ENCODE measurements at places on chromosomes 16 and 17.

- no peak for DNase-seq
Observed at GRCh38 chr16:83929811-83930555, 23.1 kb upstream of the OSGIN1 start.

DNA sequence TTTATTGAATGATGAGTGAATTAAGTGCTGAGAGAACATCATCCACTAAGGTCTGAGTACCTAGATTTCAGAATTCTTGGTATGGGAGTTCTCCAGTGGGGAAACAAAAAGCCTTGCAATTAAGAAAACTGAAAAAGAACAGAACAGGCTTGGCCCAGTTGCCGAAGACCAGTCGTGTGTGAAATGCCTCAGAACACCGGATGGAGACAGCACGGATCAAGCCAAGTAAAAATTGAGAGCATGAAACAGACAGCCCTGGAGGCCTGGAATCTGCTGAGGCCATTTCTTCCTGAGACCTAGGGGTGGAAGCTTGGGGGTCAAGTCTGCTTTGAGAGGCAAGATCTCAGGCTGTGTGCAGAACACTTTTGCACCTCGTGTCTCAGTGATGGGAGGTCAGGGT, 43.3 kb downstream of the GRIN2A start:
- DNase-seq = no peak

- no peak for DNase-seq
Observed at GRCh38 chr16:65743558-65743957, 621.7 kb upstream of the CDH11 start.

GRCh38 chr17:48559840-48560817, 15.2 kb upstream of the HOXB2 start:
- peak; percentile 81 for DNase-seq

DNA sequence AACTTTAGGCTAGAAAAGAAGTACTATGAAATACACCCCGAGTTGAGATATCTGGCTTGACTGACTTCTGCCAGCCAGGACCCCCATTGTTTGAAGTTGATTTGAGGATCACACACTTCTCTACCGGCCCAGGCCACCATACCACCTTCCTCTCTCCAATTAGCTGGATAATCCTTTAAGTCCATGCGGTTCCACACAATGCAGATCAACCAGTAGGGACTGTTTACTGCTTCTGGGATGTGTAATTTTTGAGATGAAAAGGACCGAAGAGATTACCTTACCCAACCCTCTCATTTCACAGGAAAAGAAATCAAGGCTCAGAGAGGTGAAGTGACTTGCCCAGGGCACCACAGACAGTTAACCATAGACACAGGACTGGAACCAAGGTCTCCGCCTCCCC, 20.5 kb downstream of the ERN1 start:
- DNase-seq = no peak

- no peak for DNase-seq
Observed at GRCh38 chr16:12573300-12573699, 230.4 kb downstream of the CPPED1 start.

- no peak for DNase-seq
Observed at GRCh38 chr17:39244016-39244599, 18.4 kb upstream of the STAC2 start.

- DNase-seq = no peak
Observed at GRCh38 chr16:21991621-21992020, 9.3 kb downstream of the PDZD9 start.

- DNase-seq = no peak
Observed at GRCh38 chr17:29591737-29592608, 959 bp upstream of the ANKRD13B start.

- DNase-seq = no peak
Observed at GRCh38 chr17:69147460-69147859, 5.8 kb upstream of the ABCA6 start.

GRCh38 chr17:75557075-75557851, 30.3 kb upstream of the MYO15B start:
- DNase-seq = peak; percentile 70

DNA sequence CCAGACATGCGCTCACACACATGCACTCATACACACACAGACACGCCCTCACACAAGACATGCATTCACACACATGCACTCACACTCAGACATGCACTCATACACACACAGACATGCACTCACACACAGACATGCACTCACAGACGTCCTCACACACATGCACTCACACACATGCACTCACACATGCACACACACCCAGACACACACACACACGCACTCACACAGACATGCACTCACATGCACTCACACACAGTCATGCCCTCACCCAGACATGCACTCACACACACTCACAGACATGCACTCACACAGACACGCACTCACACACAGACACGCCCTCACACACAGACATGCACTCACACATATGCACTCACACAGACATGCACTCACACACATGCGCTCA, 2.1 kb upstream of the ZNF469 start:
- DNase-seq = no peak

DNA sequence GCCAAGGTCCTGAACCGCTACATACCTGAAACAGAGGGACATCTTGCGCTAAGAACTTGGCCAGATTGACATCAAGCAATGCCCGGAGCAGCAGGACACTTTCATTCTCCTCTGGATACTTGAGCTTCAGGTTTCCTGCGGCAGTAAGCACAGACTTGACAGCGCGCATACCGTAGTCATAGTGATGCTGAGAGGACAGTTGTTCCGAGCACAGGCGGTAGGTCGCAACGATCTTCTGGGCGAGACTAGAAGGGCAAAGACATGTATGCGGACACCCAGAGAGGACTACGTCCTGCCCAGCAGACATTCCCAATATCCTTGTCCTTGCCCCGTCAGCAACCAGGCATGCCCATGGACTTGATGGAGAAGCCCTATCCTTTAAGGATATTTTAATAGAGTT, 112.9 kb downstream of the DNAH3 start:
- no peak for DNase-seq

DNA sequence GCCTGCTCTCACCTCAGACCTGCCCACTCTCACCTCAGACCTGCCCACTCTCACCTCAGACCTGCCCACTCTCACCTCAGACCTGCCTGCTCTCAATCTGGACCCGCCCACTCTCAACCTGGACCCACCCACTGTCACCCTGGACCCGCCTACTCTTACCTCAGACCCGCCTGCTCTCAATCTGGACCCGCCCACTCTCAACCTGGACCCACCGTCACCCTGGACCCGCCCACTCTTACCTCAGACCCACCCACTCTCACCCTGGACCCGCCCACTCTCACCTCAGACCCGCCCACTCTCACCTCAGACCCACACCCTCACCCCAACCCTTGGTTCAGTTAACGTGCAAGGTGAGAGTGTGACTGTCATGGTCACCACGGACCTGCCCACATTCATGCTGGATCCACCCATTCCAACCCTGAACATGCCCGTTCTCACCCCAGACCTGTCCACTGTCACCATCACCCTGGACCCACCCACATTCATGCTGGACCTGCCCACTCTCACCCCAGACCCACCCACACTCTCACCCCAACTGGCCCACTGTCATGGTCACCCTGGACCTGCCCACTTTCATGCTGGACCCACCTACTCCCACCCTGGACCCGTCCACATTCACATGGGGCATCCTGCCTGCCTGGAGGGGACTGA, 31.2 kb upstream of the ENPP7 start:
- no peak for DNase-seq
